ENCODE measurements at places on chromosomes 6 and 20.

DNA sequence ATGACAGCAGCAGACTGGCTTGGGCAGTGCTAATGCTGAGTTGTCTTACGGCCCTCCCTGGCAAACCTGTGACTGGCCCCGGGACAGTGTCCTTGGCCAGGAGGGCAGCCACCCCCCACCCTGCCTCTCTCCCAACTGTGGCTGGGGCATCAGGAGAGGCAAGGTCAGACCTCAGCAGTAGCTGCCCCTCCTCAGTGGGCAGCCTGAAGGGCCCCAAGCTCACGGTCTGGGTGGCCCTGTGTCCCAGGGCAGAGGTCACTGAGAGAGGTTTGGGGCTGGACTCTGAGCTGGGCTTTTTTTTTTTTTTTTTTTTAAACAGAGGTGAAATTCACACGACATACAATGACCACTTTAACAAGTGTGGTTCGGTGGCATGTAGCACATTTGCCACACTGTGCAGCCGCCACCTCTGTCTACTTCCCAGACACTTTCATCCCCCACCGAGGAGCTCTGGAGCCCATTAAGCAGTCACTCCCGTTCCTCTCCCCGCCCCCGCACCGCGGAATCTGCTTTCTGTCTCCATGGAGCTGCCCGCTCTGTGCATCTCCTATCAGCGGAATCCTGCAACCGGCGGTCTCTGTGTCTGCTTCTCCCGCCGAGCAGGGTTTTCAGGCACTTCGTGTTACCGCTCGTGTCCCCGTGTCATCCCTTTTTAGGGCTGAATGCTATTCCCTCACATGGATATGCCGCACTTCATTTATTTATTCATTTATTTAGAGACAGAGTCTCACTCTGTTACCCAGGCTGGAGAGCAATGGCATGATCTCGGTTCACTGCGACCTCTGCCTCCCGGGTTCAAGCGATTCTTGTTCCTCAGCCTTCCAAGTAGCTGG is 67.9 kb upstream of the GATA5 start:
- DNase-seq, result peak; percentile 10

GRCh38 chr6:93918258-93918657 is 498.9 kb upstream of the EPHA7 start:
- no peak for DNase-seq

DNA sequence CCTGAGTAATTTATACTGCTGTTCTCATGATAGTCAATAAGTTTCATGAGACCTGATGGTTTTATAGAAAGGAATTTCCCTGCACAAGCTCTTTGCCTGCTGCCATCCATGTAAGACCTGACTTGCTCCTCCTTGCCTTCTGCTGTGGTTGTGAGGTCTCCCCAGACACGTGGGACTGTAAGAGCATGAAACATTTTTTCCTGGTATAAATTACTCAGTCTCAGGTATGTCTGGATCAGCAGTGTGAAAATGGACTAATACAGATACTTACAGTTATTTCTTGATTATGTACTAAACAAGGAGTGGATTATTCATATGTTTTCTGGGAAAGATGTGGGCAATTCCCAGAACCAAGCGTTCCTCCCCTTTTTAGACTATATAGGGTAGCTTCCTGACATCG is 1.9 kb upstream of the TRIM38 start:
- no peak for DNase-seq

DNA sequence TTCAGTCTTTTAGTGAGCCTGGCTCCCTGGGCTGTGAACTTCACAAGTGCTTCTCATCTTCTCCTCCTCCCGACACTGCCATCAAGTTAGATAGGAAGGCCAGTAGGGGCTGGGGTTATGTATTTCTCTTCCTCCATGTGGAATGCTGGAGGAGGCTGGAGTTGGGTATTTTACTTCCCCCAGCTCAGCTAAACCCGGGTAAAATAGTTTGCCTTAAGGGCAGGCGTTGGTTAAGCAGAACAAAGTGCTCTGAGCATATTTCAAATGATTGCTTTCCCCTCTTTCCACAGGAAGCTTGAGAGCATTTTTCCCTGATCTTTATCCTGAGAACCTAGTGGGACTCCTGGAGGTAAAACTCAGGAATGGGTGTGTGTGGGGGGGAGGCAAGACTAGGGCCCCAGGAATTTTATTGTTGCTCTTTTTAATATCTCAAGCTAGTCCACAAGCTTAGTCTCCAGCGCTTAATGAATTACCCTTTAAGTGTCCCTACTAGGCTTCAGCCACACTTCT is 16.9 kb upstream of the SUPT3H start:
- DNase-seq, result no peak

DNA sequence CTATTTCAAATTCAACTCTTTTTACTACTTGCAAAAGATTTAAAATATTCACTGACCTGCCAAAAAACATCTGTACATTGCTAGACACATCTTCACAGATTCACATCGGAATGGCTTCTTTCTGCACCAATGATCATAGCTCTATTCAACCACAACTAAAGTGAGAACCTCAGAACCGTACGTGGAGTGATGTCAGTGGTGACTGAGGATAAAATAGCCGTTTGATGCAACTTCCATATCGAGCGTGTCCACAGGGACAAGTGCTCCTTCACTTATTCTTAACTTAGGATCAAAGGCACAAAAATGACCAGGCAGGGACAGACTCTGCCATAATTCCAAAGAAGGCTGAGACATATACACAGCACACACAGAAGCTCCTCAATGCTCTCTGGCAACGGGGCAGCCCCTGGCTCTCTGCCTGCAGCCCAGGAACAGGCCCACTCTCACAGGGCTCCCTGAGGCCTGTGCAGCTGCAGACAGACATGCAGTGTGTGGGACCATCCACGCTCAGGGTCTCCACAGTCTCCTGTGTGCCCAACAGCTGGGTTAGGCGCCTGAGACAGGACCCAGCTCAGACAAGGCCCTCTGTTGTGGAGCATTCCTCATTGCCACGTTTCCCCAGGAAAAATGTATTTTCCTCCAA is 22.8 kb downstream of the FYN start:
- DNase-seq, result no peak

DNA sequence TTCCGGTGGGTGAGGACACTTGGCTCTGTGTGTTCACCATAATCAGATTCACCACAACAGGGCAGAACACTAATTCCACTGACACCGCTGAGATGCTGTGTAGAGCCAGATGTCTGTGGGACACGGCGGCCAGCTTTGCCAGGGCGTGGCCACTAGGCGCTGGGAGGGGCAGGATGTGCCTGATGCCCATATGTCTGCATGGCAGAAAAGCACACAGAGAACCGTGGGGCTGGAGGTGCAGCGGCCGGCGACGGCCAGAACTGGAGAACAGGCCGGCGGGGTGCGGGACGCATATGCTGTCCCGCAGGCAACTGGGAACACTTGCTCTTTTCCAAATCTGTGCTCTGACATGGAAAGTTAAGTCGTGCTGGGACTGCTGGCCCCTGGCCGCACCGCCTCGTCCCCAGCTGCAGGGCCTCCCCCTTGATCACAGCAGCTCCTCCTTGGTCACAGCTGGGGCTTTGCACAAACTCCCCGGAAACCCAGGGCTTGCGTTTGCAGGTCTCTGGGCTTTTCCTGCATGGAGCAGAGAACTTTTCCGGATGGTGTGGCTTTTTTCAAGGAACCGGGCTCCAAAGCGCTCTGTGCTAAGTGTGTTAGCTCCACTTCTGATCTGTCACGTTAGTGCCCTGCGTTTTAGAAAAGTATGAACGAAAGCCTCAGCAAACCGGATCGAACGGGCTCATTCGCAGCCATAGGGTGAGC is 31.1 kb downstream of the NTSR1 start:
- peak; percentile 7 for DNase-seq

DNA sequence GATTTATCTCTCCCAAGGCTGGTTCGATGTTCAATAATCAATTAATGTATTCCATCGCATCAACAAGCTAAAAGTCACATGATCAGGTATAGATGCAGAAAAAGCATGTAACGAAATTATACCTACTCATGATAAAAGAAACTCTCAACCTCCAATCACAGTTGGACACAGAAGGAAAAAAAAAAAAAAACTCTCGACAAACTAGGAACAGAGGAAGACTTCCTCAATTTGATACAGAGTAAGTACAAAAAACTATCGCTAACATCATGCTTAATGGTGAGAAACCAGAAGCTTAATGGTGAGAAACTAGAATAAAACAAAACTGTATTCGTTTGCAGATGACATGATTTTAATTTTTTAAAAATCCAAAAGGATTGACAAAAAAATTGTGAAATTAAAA is 62.0 kb upstream of the SMIM29 start:
- no peak for DNase-seq

All from fibroblast of villous mesenchyme (primary cell).